ENCODE measurements at places on chromosomes 7 and 10.

DNA sequence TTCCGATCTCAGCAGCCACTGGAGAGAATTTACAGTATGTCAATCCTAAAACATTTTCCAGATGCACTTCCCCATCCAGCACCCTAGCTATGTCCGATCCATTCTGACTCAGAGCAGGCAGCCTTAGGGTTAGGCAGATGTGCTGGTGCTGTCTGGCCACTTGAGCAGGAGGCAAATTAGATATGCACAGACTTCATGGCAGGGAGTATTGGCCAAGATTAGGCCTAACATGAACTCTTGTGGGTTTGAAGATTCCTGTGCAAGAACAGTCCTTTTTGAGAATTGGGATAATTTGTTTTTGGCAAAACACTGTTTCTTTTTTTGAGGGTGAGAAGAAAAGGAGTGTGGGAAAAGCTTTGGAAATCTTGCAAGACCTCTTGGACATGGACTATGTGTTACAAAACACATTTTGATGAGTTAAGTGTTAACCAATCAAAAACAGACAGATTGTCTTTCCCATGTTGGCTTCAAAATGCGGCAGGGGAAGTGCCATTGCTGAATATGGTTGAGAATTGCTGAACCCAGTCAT is 218.6 kb upstream of the INHBA start:
- no peak for DNase-seq

DNA sequence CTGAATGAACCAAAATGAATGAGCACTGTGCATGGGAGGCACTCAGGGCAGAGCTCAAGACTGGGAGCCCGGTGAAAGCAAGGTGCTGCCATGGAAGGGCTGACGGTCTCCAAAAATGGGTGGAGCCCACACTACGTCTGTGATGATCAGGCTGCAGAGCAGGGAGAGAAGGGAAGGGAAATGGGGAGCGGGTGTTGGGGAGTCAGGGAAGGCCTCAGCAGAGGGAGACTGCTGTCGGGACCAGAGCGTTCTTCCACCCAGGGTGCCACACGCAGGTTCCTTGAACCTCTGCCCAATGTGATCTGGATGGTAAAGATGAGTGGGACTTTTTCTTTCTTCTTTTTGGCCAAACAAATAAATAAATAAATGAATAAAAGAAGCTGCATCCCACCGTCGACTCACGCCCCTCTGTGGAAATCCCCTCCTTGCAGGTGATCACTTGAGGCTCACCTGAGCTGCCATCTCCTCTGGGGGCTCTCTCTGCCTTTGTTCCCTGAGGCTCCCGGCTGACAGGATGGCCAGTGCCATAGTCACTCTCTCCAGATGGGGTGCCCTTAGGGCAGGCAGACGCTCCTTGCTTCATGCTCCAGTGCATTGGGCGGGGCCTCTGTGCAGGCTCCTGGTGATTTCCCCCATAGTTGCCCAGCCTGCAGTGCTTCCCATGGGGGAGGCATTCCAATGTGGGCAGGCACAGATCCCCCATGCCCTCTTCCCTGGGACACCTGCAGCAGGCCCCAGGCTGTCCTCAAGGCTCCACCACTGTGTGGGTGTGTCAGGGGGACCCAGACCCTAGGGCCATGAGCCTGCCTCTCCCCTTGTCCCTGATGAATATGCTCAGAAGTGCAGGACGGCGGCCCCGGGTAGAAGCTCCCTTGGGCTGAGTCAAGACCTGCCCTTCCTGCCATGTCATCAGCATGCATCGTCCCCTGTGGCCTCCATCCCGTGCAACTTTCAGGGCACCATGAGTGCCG is 131.8 kb downstream of the PTPN20 start:
- DNase-seq: no peak

DNA sequence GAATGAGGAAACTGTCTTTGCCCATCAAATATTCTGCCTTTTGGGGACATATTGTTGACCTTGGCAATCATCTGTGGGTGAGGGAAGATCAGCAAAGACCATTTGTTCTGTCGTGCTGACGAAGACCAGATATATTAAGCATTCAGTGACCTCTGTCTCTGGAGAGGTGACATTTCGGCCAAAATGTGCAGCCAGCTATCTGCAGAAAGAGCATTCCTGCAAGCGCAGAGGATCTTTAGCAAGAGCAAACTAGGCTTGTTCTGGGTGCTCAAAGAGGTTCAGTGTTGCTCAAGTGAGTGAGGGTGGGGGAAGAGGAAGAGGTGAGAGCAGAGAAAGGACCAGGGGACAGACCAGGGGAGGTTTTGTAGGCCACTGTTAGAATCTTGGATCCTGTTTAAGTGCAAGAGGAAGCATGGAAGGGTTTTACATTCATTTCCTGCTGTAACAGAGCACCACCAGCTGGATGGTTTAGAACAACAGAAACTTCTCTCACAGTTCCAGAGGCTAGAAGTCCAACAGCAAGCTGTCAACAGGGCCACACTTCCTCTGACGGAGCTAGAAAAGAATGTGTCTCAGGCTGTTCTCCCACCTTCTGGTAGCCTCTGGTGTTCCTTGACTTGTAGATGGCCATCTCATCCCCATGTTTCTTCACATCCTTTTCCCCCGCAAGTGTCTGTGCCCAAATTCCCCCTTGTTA is 11.2 kb downstream of the C10orf120 start:
- DNase-seq: no peak

- DNase-seq: no peak
Observed at GRCh38 chr7:47557317-47557693, 24.6 kb downstream of the TNS3 start.

GRCh38 chr7:134605978-134606923 is 40.4 kb upstream of the BPGM start:
- peak; percentile 44 for DNase-seq

GRCh38 chr10:119347181-119347974 is 140.0 kb downstream of the GRK5 start:
- no peak for DNase-seq

DNA sequence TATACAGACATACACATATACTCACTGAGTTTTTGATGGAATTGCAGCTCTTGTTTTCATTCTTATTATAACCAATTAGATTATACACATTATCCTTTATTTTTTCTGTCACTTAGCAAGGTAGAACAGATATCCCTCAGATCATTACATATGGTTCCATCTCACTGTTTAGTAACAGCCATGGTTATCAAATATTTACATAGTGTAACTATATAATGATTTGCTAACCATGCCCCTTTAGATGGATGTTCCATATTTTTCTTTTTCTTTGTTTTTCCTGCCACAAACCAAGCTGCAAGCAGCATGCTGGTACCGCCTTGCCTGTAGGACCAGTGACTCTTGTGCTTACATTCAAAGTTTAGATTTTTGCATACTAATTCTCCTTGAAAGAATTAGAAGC is 163.4 kb upstream of the NFE2L3 start:
- no peak for DNase-seq

- DNase-seq: no peak
Observed at GRCh38 chr7:136303162-136303561, 326.0 kb upstream of the MTPN start.

DNA sequence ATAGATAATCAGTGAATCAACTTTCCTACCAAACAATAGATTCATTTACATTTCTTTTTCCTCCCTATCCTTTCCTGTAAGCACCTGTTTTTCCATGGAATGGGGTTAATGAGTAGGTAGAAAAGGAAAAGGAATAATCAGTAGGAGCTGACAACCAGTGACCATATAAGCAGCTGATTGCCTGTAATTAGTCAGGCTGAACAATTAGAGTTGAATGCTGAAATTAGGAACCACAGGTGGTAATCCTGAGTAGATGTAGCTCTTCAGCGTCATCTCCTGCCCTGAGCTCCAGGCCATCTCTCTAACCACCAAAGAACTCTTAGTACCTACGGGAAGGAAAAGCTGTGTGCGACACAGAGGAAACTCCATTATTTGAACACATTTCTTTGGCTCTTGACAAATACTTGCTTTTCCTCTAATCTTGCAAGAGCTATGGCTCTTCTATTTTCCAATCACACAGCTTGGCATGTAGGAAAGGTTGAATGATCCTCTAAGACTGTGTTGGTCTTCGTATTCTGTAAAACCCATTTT is 63.8 kb downstream of the KLHDC10 start:
- no peak for DNase-seq

- no peak for DNase-seq
Observed at GRCh38 chr10:76201962-76202361, 770.5 kb downstream of the LRMDA start.

DNA sequence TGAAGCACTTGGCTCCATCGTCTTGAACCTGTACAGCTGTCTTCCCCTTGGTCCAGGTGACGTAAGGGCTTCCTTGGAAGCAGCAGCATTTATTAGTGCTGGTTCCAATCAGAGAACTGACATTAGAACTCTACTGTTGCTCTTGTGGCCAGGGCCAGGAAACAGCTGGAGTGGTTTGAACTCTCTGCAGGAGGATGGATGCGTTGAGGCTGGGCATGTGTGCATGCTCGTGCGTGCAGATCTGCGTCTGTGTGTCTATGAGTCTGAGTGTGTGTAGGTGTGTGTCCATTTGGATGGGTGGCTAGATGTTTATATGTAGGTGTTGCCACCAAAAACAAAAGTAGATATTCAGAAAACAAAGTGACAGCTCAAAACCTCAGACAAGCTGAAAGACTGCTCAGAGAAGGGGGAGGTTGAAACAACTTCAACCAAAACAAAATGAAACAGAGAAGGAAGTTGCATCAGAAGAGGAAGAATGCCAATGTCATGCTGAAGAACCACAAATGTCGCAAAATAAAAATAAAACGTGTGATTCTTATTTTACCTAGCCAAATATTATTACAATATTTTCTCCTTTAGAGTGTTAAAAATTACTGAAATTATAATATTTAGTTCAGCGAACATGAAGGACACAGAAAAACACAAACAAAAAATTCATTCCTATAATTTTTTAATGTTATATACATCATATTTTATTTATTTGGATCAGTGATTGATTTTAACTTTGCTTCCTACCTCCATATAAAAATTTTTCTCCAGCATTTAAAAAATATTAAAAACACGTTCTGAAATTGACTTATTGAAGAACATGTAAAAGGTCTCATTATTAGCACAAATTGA is 96.1 kb upstream of the MKLN1 start:
- no peak for DNase-seq

GRCh38 chr7:29319719-29320521 is 125.3 kb downstream of the CHN2 start:
- peak; percentile 29 for DNase-seq

GRCh38 chr7:32170838-32171237 is 100.6 kb upstream of the PDE1C start:
- DNase-seq: no peak

- DNase-seq: no peak
Observed at GRCh38 chr10:71045204-71045809, 156.9 kb upstream of the PCBD1 start.

- no peak for DNase-seq
Observed at GRCh38 chr7:142379201-142379885, 121.5 kb upstream of the PRSS58 start.

GRCh38 chr10:58723966-58724365 is 211.3 kb downstream of the BICC1 start:
- DNase-seq: no peak

- DNase-seq: no peak
Observed at GRCh38 chr10:34488476-34489130, 326.5 kb downstream of the PARD3 start.

DNA sequence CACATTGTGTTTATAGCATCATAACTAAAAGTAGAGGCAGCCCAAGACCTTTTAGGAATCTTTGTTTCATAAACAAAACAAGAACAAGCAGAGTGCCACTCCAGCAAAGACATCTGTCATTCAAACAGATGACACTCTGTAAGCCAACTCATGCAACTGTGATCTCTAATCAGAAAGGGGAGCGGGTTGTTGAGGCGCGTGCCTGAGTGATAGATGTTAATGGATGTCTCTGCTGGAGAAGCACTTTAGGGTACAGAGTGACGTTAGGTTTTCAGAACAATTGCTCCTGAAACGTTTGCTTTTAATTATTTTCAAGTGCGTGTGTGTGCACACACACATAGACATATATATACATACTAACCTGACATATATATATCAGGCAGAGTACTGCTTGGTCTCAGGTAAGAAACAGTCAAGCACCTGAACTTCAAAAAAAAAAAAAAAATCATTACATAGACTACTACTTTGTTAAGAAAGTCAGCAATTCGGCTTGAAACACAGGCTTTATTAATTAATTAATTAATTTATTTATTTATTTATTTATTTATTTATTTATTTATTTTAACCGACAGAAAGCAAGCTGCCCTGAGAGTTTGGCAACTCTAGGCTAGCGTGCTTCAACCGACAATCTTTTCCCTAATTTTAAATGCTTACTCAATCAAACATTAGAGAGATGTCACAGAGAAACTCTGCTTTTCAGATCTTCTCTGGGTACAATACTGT is 109.1 kb downstream of the POU6F2 start:
- DNase-seq: no peak

GRCh38 chr7:121901026-121901425 is 28.1 kb downstream of the PTPRZ1 start:
- DNase-seq: no peak

GRCh38 chr10:84424731-84425167 is 96.4 kb downstream of the CCSER2 start:
- peak; percentile 45 for DNase-seq

DNA sequence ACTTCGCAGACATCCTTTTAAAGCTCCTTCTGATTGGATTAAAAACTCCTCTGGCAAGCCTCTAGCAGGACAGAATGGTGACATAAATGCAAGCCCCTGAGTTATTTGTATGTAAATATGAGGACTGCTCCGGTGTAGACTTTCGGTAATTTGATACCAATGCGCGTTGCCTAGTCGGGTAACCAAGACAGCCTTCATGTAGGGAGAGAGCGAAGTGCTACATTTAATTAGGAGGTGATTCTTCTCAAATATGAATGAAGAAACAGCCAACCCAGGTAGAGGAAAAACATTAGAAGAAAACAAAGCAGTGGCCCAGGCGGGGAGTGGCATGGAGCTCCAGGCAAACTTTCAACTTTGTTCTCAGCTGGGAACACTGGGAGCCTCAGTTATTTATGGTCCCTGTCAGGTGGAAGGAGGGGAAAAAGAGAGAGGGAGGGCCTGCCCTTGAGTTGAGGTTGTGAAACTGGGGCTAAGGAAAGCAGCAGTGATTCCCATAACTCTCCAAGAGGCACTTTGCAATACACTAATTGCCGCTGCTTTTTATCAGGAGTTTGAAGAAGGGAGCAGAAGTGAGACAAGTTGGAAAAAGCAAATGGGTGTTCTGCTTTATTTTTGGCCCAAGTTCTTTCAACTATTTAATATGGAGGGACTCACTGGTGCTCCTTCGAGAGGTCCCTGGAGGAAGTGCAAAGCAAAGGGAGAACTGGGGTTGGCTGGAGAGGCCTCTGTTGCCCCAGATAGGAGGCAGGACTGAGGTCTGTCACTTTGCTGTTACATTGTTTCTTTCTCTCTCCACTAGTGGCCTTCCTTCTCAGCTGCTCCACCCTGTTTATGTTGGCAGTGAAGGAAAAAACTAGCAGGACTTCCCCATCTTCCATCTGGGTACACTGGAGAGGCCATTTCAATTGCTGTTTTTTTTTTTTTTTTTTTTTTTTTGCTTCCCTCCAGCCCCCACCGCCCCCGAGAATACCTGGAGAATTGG is 234.6 kb upstream of the CCDC6 start:
- no peak for DNase-seq

DNA sequence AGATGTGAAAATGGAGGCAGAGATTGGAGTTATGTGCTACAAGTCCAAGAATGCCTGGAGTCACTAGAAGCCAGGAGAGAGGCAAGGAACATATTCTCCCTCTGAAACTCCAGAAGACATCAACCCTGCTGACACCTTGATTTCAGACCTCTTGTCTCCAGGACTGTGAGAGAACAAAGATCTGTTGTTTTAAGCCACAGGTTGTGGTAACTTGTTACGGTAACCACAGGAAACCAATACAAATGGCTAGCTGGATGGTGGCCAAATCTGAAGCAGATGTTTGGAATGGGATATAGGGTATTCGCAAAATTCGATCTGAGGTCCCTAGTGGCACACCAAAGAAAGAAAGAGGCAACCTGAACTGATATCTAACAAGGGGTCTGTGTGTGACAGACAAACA is 129.0 kb downstream of the HERPUD2 start:
- no peak for DNase-seq

- no peak for DNase-seq
Observed at GRCh38 chr7:143914938-143915652, 13.1 kb upstream of the TCAF1 start.

Data from hypothalamus (tissue), 51 donors.